ENCODE measurements at places on chromosomes 2 and 18.

- no peak overlapping the region for H3K4me3 ChIP-seq
- no peaks in the 10 kb centered on the region for H3K27me3 ChIP-seq
- no peak for DNase-seq
Measured at GRCh38 chr2:141560723-141561122, 570.1 kb downstream of the LRP1B start.

GRCh38 chr2:5365871-5366461 is 326.2 kb upstream of the SOX11 start:
- no peak for DNase-seq
- H3K27me3 ChIP-seq, result no peaks in the 10 kb centered on the region
- H3K4me3 ChIP-seq, result no peak overlapping the region
- H3K4me1 ChIP-seq, result no peaks in the 10 kb centered on the region
- no peaks in the 10 kb centered on the region for H3K36me3 ChIP-seq

- no peak for DNase-seq
- H3K36me3 ChIP-seq, result no peaks in the 10 kb centered on the region
- no peak overlapping the region for H3K4me3 ChIP-seq
- no peaks in the 10 kb centered on the region for H3K27me3 ChIP-seq
- no peaks in the 10 kb centered on the region for H3K4me1 ChIP-seq
Measured at GRCh38 chr2:237497009-237497837, 10.2 kb downstream of the MLPH start.

DNA sequence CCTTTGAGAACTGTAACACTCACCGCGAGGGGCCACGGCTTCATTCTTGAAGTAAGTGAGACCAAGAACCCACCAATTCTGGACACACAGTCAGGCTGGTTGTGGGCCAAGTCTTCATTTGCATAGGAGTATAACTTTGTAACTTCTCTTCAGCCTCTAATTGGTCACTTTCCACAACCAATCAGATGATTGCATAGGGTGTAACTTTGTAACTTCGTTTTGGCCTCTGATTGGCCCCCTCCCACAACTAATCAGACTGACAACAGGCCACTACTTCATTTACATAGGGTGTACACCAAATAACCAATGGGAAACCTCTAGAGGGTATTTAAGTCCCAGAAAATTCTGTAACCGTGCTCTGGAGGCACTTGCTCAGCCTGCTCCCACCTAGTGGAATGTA is 77.5 kb upstream of the TCF4 start:
- H3K4me1 ChIP-seq, result no peaks in the 10 kb centered on the region
- no peak for DNase-seq
- no peak overlapping the region for H3K27ac ChIP-seq
- no peak overlapping the region for H3K4me3 ChIP-seq
- no peaks in the 10 kb centered on the region for H3K36me3 ChIP-seq
- no peaks in the 10 kb centered on the region for H3K27me3 ChIP-seq

GRCh38 chr2:66478731-66479316 is 43.9 kb downstream of the MEIS1 start:
- no peaks in the 10 kb centered on the region for H3K27me3 ChIP-seq
- DNase-seq, result no peak
- H3K4me3 ChIP-seq, result no peak overlapping the region
- no peaks in the 10 kb centered on the region for H3K4me1 ChIP-seq
- no peaks in the 10 kb centered on the region for H3K36me3 ChIP-seq

DNA sequence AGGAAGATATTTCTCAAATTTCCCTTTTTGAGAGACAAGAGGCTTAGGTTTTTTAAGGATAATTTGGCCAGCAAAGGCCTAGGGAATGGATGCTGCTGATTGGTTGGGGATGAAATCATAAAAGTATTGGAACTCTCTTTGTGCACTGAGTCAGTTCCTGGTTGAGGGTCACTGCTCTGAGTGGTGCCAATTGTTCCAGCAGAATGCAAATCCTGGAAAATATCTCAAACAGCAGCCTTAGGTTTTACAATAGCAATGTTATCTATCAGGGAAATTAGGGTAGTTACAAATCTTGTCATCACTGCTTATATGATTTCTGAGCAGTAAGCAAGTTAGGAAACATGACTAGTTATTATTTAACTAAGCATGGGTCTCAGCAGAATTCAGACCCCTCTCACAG is 96.2 kb downstream of the RAD51AP2 start:
- H3K4me3 ChIP-seq, result no peak overlapping the region
- H3K4me1 ChIP-seq, result no peaks in the 10 kb centered on the region
- H3K36me3 ChIP-seq, result no peaks in the 10 kb centered on the region
- H3K27me3 ChIP-seq, result no peaks in the 10 kb centered on the region

GRCh38 chr2:223837287-223838061 is at the start of gene AP1S3:
Gene AP1S3, minus strand, starts transcription at chr2:223837582. Its CDS starts 132 bp downstream, at chr2:223837450.
- no peaks in the 10 kb centered on the region for H3K36me3 ChIP-seq
- no peaks in the 10 kb centered on the region for H3K27me3 ChIP-seq
- H3K27ac ChIP-seq, result peak within 1 kb of the TSS; percentile 58
- H3K4me1 ChIP-seq, result peaks cover 8% of the 10 kb centered on the region

DNA sequence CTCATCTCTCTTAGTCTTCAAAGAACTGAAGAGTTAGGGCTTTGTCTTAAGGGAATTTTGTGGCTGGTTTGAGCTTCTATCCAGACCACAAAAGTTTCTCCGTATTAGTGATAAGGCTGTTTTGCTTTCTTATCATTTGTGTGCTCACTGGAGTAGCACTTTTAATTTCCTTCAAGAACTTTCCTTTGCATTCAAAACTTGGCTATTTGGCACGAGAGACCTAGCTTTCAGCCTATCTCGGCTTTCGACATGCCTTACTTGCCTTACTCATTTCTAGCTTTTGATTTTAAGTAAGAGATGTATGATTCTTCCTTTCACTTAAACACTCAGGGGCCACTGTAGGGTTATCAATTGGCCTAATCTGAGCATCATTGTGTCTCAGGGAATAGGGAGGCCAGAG is 29.9 kb downstream of the HDHD2 start:
- DNase-seq, result peak; percentile 47
- H3K36me3 ChIP-seq, result no peaks in the 10 kb centered on the region
- no peak overlapping the region for H3K4me3 ChIP-seq
- no peaks in the 10 kb centered on the region for H3K27me3 ChIP-seq

- no peaks in the 10 kb centered on the region for H3K4me1 ChIP-seq
- H3K36me3 ChIP-seq, result 0 out of 2 replicates have a peak, but pooled peaks cover 2% of the 10 kb centered on the region
- no peaks in the 10 kb centered on the region for H3K27me3 ChIP-seq
Measured at GRCh38 chr18:70072678-70073077, 125.0 kb upstream of the CD226 start.

- H3K36me3 ChIP-seq, result no peaks in the 10 kb centered on the region
- peak overlapping the region; percentile 28 for H3K4me3 ChIP-seq
- peak; percentile 76 for DNase-seq
Measured at GRCh38 chr2:197209742-197210408, 100.7 kb downstream of the ANKRD44 start.

- H3K4me3 ChIP-seq, result no peak overlapping the region
- H3K4me1 ChIP-seq, result peaks cover 17% of the 10 kb centered on the region
- no peaks in the 10 kb centered on the region for H3K27me3 ChIP-seq
- no peak overlapping the region for H3K27ac ChIP-seq
Measured at GRCh38 chr2:218266316-218266979, 3.5 kb downstream of the AAMP start.

DNA sequence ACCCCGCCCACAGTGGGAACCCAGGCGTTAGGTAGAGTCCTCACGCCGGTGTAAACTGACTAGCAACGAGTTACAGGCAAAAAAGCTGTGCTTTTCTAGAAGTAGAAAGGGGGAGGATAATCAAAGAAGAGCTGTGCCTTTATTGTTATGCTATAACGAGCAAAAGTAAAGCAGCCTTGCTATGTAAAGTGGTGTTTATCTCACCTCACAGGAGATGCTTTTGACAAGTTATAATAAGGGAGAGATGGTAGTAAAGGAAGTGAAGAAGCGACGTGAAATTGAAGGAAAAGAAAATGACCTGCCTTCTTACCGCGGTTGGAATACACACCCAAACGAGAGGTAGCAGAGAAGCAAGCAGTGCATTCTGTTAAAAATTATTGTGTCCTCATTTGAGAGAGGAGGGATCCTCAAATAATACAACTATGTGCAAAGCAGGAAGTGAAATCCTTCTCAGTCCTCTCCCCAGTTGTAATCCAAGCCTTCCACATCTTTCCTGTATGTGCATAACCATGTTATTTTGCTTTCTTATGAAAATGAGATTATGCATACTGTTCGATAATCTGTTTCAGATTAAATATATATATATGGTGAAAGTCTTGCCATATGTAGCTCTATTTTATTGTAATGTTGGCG is 962 bp downstream of the TANK start:
- peaks cover 14% of the 10 kb centered on the region for H3K36me3 ChIP-seq
- H3K27ac ChIP-seq, result peak overlapping the region; percentile 89
- no peak for DNase-seq
- H3K27me3 ChIP-seq, result no peaks in the 10 kb centered on the region
- peaks cover 32% of the 10 kb centered on the region for H3K4me1 ChIP-seq

DNA sequence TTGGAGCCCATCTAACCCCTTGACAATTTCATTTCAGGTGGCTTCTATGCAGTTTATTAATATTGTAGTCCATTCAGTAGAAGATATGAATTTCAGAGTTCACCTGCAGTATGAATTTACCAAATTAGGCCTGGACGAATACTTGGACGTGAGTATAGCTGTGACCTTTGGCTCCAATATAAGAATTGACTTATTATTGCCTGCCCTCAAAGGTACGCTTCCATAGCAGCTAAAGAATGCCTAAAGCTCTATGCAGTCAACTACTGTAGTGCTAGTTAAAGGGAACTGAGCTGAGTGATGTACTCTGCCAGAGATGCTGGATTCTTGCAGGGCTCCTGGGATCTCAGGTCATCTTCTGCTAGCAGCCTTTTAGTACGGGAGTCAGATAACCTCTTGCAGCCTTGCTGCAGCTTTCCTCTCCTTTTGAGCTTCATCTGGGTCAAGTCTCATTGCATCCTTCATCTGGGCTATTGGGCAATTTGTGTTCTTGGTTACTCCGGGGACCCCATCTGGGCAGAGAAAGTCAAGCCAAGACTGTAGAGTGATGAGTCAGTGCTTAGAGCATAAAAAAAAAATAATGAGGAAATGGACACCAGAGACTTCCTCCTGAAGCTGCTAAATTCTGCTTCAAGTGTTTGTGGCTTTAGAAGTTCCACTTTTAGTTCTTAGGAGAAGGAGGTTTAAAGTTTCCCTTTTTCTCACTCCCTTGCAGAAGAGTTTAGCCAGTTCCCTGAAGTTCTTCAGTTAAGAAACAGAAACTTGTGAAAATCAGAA is 105.6 kb downstream of the PRPF40A start:
- peak overlapping the region; percentile 64 for H3K27ac ChIP-seq
- peak; percentile 64 for DNase-seq
- no peaks in the 10 kb centered on the region for H3K27me3 ChIP-seq
- H3K36me3 ChIP-seq, result no peaks in the 10 kb centered on the region
- peaks cover 20% of the 10 kb centered on the region for H3K4me1 ChIP-seq
- H3K4me3 ChIP-seq, result peak overlapping the region; percentile 49

DNA sequence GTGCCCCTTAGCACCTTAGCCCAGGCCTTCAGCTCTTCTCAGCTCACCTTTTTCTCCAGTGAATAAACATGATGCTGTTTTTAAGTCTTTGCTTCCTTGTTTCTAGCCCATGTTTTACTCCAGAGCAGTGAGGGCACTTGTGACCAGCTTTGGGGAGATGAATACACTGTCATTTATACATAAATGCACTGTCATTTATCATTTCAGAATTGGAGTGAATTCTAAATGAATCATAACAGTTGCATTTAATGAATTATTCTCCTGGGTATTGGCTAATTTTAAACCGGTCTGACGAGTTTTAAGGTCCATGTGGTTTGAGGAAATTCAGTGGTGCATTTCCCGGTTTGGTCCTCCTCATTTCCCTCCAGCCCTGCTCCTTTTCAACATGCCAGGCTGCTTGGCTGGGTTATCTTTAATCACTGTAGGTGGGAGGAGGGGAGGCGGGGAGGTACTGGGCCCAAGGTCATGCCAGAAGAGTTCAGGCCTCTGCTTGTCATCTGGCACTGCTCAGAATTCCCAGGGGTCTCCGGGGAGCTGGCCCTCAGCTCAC is 23.9 kb downstream of the PRKCE start:
- no peaks in the 10 kb centered on the region for H3K36me3 ChIP-seq
- no peak for DNase-seq
- H3K4me1 ChIP-seq, result no peaks in the 10 kb centered on the region
- no peak overlapping the region for H3K27ac ChIP-seq

DNA sequence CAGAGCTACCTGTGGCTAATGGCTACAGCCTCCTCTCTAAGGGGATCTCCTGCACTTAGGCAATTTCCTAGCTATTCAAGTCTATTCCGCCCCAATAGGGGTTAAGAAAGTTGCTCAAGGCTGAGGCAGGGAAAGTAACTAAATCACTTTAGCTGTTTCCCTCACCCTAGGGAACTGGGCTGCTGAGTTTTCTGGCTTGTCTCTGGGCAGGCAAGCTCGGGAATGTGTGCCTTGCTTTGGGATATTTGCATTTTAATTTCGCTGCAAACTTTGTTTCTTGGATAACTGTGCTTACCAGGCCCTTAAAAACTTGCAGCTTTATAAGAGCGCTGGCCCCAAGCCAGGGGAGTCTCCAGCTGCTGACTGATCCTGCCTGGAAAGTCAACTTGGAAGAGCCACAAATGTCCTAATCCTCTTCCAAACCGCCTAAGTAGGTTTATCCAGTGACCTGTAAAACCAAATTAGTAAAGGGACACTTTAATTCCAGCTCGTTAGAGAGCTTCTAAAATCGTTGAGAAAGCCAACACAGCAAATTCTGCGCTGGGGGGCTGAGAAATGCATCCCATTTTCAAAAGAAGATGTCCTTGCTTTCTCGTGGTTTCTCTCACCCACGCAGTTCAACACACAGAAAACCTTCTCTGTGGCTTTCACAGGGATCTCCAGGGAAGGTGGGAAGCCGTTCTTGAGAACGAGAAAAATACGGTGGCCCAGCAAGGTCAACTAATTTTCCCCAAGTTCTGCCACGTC is 59.5 kb upstream of the SP3 start:
- no peak for DNase-seq
- H3K27ac ChIP-seq, result no peak overlapping the region
- peaks cover 17% of the 10 kb centered on the region for H3K4me1 ChIP-seq
- no peak overlapping the region for H3K4me3 ChIP-seq
- H3K27me3 ChIP-seq, result no peaks in the 10 kb centered on the region

DNA sequence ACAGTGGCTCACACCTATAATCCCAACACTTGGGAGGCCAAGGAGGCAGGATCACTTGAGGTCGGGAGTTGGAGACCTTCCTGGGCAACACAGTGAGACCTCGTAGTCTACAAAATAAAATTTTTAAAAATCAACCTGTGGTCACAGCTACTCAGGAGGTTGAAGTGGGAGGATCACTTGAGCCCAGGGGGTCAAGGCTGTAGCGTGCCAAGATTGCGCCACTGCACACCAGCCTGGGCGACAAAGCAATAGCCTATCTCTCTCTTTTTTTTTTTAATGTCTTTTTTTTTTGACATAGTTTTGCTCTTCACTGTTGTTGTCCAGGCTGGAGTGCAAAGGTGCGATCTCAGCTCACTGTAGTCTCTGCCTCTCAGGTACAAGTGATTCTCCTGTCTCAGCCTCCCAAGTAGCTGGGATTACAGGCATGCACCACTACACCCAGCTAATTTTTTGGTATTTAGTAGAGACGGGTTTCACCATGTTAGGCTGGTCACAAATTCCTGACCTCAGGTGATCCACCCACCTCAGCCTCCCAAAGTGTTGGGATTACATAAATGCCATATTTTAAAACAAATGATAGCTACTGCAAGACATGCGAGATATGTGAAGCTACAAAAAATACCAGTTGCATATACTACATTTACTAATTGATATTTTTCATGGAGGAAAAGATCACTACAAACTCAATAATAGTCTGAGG is 55.0 kb downstream of the CHN1 start:
- DNase-seq, result no peak
- no peak overlapping the region for H3K4me3 ChIP-seq
- H3K27ac ChIP-seq, result no peak overlapping the region
- H3K27me3 ChIP-seq, result no peaks in the 10 kb centered on the region
- no peaks in the 10 kb centered on the region for H3K4me1 ChIP-seq

- no peak overlapping the region for H3K27ac ChIP-seq
- DNase-seq, result no peak
- H3K27me3 ChIP-seq, result no peaks in the 10 kb centered on the region
- no peak overlapping the region for H3K4me3 ChIP-seq
- no peaks in the 10 kb centered on the region for H3K36me3 ChIP-seq
- no peaks in the 10 kb centered on the region for H3K4me1 ChIP-seq
Measured at GRCh38 chr18:26621161-26622026, 73.0 kb upstream of the KCTD1 start.
